Left ventricle myocardium inferior (tissue), 1 donor: ENCODE measurements at places on chromosomes 3 and 15. TPM values are rescaled to one million over a fixed set of nuclear protein-coding genes. Genes with fewer than 3 reads are reported as not detected.

Gene TM4SF18
- total RNA-seq = 11.2 TPM

Gene HES1
- total RNA-seq = 13.4 TPM

Gene ROBO2
- total RNA-seq = 0.19 TPM

Gene CHRNA7
- 0.60 TPM for total RNA-seq

Gene TRPM1
- total RNA-seq = not detected

Gene PRTG
- 0.69 TPM for total RNA-seq

Gene MAP6D1
- total RNA-seq = 2.4 TPM

Gene MAP3K13
- 8.4 TPM for total RNA-seq

Gene AGTR1
- 1.2 TPM for total RNA-seq

Gene MESP1
- 8.4 TPM for total RNA-seq

Gene MAN2C1
- 114 TPM for total RNA-seq

Gene STRIT1
- total RNA-seq = 11.7 TPM

Gene ADAMTS7
- 24.2 TPM for total RNA-seq

Gene IFT57
- total RNA-seq = 22.6 TPM

Gene HYAL3
- 1.2 TPM for total RNA-seq

Gene HMG20A
- 30.5 TPM for total RNA-seq

Gene LRIG1
- 137 TPM for total RNA-seq

Gene GMNC
- 2.2 TPM for total RNA-seq

Gene OR5K2
- not detected for total RNA-seq

Gene TMEM207
- not detected for total RNA-seq

Gene TMEM44
- total RNA-seq = 7.5 TPM

Gene SLC7A14
- total RNA-seq = not detected

Gene MTHFS
- total RNA-seq = 21.4 TPM

Gene SUCNR1
- 0.30 TPM for total RNA-seq
